Hematopoietic multipotent progenitor cell treated with erythropoietin and hydrocortisone succinate and interleukin-3 and kit ligand, for 4 days (in vitro differentiated cells): ENCODE measurements at places on chromosomes 16 and 17.

DNA sequence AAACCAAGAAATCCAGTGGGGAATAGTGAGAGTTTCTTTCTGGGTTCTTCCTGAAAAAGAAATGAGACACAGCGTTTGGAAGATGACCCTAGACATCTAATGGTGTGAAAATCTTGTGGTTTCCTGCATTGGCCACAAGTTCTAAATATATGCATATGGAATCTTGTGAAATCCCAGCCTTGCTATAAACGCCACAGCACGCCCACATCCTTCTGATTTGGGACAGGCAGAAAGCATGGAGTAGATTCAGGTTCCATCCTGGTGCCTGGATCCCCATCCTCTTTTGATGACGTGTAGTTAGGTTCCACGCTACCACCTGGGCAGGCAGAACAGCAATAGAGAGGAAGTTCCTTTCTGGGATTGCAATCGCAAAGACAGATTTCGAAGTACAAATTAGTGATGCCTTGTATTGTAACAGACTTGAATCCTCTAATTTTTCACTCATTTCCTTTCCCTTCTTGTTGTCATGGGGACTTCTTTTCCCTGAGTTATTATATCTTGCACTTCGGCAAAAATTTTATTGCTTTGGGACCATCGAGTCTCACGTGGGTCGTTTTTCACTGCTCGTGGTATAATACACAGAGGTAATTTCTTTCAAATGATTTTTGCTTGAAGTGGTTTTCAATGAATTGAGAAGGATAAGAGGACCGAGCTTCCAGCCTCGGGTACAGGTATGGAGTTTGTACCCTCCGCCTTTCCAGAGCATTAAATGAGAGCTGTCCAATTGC, 37.6 kb downstream of the HS3ST4 start:
- no peak for DNase-seq

- DNase-seq: no peak
These were observed 40.7 kb upstream of the GPR139 start for GRCh38 chr16:20114356-20114755.

DNA sequence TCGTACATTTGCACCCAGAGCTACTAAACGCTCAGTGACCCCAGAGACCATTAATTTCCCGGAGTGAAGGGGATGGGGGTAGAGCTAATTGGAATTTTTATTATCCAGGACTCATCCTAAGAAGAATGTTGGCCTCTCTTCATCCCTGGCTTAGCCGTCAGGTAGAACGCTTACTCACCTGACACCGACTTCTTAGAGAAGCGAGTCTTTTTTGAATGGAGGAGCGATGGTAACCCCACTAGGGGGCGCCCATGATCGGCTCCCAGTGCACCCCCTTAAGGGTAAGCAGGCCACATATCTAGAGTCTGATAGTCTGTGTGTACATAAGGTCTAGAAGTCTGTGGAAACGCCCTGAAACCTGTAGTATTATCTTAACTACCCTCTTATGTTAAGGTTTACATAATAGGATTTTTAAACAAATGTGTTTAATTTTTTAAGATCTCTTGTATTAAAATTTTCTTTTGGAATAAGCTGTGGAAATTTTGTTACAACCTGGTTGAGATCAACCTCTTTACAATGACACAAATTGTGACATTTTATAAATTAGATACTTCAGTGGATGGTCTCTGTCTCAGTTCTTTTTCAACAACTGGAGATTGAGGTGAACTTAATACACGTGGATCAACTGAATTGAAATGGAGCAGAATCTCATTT, 229.8 kb downstream of the CPPED1 start:
- DNase-seq: peak; percentile 85

GRCh38 chr17:68776451-68776850, 175.3 kb upstream of the FAM20A start:
- DNase-seq: no peak

GRCh38 chr16:86171329-86171728, 272.4 kb downstream of the IRF8 start:
- DNase-seq: no peak

DNA sequence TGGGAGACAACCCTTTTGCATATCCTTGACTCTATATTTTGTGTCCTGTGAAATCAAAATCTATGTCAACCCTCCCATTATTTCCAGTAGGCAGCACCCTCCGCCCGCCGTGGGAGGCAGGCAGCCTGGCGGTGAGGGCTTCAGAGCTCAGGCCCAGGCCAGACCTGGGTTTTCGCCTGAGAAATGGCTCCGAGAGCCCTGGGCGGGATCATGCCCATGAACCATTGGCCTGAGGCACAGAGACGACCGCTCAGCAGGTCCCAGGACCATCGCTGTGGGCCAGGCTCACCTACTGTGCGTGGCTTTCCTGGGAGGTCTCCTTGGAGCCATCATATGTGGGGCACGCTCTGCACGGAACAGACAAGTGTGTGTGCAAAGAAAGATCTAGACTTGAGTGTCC, 6.3 kb upstream of the SLC38A8 start:
- DNase-seq: no peak

- no peak for DNase-seq
These were observed 8.1 kb downstream of the NFE2L1 start for GRCh38 chr17:48056246-48056745.

- no peak for DNase-seq
These were observed 16.9 kb downstream of the FBRS start for GRCh38 chr16:30675143-30675542.

DNA sequence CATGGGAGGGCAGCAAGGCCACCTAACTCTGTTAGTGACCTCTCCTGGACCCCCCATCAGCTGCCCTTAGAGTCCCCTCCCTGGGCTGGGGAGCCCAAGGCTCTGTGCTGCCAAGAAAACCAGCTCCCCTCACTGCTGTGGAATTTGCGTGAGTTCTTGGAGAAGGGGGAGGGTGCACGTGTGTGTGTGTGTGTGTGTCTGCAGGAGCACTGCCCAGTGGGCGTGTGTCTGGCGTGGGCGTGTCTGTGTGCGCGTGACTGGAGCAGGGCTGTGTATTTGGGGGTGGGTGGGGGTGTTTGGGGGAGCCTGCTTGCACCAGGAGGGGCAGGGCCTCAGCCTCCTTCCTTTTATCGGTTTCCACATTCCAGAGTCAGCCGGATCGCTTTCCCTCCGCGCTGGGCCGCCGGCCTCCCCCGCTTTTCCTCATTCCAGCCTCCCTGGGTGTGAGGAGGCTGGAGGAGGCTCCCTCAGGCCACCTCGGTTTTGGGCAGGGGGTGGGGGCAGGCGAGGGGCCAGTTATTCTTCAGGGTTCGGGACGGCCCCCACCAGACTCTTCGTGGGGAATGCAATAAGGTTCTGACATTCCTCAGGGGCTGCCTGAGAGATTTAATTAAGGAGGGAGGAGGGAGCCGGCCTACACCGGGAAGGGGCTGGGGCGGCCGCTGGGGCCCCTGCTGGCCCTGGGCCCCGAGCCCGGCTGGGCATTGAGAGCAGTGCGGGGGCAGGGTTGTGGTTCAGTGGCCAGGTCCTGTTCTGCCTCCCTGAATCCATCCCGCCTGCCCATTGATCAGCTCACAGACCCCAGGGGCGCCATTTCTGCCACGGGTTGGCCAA, 2.5 kb downstream of the VASN start:
- DNase-seq: peak; percentile 60

DNA sequence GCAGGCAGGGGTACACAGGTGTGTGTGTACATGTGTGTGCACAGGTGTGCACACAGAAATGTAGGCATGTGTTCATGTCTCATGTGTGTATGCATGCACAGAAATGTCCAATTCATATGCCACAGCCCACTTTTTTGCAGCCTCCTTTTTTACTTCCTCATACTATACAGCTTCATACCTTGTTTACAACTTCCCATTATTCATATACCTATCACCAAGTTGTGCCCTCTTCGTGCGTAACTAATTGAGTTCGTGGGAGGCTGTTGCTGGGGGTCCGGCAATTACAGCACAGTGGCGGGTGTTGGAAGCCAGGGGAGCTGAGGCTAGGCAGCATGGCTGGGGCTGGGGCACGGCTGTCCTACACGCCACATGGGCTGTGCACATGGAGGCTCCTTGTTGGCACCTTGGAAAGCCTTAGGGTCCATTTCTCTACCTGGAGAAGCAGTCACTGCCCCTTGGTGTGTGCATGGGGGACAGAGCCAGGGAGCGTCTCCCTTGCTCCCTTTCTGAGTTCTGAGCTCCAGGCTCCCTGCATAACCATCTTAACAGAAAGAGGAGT, 266.7 kb downstream of the ENGASE start:
- DNase-seq: no peak

DNA sequence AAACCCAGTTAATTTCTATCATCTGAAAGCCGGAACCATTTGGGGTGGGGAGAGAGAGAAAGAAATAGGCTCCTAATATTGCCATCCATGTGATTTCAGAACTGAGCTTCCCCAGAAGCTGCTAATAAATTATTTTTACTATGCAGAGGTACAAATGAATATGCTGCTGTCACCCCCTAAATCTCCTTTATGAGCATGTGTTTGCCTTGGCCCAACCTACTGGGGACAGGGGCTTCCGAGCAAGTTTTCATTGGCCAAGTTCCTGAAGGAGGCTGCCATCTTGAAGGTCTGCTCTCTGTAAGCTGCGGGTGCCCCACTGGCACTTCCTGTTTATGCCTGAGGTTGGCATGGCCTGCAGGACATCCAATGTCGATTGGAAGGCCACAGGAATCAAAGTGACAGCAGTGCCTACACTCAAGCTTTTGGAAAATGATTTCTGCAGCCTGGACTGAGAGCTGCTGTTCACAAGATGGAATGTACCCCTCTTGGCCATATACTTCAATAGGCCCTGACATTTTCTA, 194.7 kb downstream of the XYLT1 start:
- DNase-seq: no peak

- peak; percentile 78 for DNase-seq
These were observed 96.1 kb upstream of the CDH5 start for GRCh38 chr16:66270333-66270927.

GRCh38 chr16:86018941-86019340, 120.0 kb downstream of the IRF8 start:
- DNase-seq: no peak

- DNase-seq: no peak
These were observed 58.9 kb downstream of the WWP2 start for GRCh38 chr16:69820926-69821541.

DNA sequence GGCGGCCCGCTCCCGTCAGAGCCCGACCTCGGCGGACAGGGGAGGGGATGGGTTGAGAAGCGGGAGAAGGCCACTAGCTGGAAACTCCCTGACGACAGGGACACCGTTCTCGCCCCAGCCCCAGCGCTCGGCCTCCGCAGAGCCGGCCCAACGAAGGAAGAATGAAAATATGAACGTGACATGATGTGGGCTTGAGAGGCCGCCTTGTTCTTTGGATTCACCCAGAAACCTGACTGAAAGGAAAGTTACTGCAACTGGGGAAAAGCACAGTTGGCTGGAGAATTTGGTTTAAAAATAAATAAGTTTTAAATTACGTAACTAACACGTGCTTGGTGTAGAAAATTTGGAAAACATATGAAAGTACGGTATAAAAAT, 21.1 kb downstream of the NPTX1 start:
- DNase-seq: peak; percentile 81

GRCh38 chr17:33228548-33228947, 64.5 kb downstream of the ASIC2 start:
- DNase-seq: no peak

DNA sequence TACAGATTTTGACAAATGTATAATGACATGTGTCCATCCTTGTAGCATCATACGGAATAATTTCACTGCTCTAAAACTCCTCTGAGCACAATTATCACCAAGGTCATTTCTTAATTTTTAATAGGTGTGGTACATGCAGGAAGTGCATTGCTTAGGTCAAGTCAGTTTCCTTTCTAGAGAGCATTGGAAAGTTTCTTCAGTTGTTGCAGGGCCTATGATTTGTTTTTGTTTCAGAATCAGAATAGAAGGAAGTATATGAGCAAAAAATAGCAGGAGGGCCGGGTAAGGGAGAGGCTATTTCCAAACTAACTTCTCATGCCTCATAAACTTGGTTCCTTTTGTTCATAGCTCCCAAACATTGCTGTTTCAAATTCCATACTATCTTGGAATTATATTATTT, 24.0 kb upstream of the SLFN5 start:
- no peak for DNase-seq

DNA sequence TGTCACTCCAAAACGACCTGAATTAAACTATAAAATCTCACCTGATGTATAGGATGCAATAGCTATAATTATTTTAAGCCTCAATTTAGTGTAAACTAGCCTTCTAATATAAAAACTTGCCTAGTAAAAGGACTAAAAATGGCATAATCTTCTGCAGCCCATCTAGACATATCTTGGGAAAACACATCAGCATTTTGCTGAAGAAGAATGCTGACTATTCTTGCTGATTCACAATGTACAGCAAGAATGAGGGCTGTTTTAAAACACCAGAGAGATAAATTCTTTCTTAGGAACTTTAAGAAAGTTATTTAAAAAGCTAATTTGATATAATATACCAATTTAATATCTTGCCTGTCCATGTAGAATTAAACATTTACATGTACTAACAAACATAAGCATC, 63.2 kb downstream of the SHCBP1 start:
- no peak for DNase-seq

- no peak for DNase-seq
These were observed 80.2 kb downstream of the WWOX start for GRCh38 chr16:78179666-78180065.

DNA sequence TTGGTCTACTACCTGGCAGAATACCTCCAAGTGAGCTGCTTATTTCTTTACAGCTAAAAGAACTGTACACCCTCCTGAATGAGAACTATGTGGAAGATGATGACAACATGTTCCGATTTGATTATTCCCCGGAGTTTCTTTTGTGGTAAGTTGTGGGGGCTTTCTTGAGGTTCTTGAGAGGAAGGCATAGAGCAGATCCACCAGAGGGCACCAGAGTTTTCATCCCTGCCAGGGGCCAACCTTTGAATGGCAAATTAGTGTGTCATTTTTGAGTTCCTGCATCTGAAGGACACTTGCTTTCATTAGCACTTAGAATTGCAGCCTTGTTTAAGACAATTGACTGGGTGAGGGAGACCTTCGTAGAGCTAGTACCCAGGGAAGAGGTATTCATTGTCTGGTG, 35.0 kb downstream of the NMT1 start:
- peak; percentile 64 for DNase-seq

DNA sequence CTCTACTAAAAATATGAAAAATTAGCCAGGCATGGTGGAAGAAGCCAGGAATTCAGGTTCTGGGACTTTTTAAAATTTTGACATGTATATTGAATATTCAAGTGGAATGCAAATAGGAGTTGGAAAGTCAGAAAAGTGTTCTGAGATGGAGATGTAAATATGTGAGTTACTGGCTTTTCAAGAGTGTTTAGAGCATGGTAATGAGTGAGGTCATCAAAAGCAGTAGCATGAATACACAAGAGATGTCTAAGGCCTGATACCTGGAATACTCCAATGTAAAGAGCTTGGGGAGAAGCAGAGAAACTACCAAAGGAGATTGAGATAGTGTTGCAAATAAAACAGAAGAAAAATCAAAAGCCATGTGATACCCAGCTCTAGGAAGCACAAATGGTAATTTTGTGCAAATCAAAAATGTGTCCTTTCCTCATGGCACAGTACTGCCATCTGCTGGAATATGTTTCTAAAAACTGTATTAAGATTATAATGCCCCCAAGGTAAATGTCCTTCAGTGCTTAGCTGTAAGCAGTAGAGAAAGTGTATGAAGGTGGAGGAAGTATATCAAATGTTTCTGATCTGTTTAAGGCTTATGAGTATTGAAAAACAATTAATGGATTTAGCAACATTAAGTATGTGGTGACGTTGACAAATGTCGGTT, 908.4 kb downstream of the KCNJ18 start:
- DNase-seq: peak; percentile 56

- DNase-seq: no peak
These were observed 23.8 kb downstream of the ENGASE start for GRCh38 chr17:79098282-79098867.
